ENCODE measurements at places on chromosomes 5 and 9. TPM values are rescaled to one million over a fixed set of nuclear protein-coding genes. Genes with fewer than 3 reads are reported as not detected.

The SLC45A2 gene
- 0.09 TPM for total RNA-seq

The ADAMTS2 gene
- 25.8 TPM for total RNA-seq

The CXCL14 gene
- total RNA-seq, result 0.18 TPM

The PCDHGA4 gene
- total RNA-seq, result 3.7 TPM

The SLCO4C1 gene
- 0.09 TPM for total RNA-seq

The DOK3 gene
- 1.3 TPM for total RNA-seq

The PCDHA8 gene
- 0.25 TPM for total RNA-seq

The SPATA31A3 gene
- not detected for total RNA-seq

The TCF7 gene
- total RNA-seq, result 1.1 TPM

The CLIC3 gene
- total RNA-seq, result 4.3 TPM

The ZBTB5 gene
- total RNA-seq, result 9.3 TPM

The PCDHA1 gene
- 0.09 TPM for total RNA-seq

The AK8 gene
- total RNA-seq, result not detected

The ZNF483 gene
- total RNA-seq, result 2.6 TPM

The SHC3 gene
- total RNA-seq, result 26.5 TPM

The ANKRD55 gene
- not detected for total RNA-seq

The FANCG gene
- 32.2 TPM for total RNA-seq

The SELENOP gene
- total RNA-seq, result 58.1 TPM

The ENHO gene
- total RNA-seq, result not detected

The PCDHB8 gene
- 0.27 TPM for total RNA-seq

The SLC25A48 gene
- total RNA-seq, result not detected

The GCNT4 gene
- 2.5 TPM for total RNA-seq

The DOCK2 gene
- 4.6 TPM for total RNA-seq

The GPX3 gene
- total RNA-seq, result 53.1 TPM

The FOXD4 gene
- 0.27 TPM for total RNA-seq

The RAB14 gene
- 24.0 TPM for total RNA-seq

The EQTN gene
- not detected for total RNA-seq

The IFNA2 gene
- total RNA-seq, result not detected

The MVB12B gene
- total RNA-seq, result 3.5 TPM

The DDX4 gene
- total RNA-seq, result not detected

The ZCCHC10 gene
- 7.8 TPM for total RNA-seq

The CRHBP gene
- not detected for total RNA-seq

The LPAR1 gene
- total RNA-seq, result 39.2 TPM

The MGAT4B gene
- total RNA-seq, result 106 TPM

The CYLC2 gene
- total RNA-seq, result not detected

The ADAMTS12 gene
- 13.0 TPM for total RNA-seq

The PRR7 gene
- total RNA-seq, result 8.8 TPM

The UBE2QL1 gene
- 0.25 TPM for total RNA-seq

The DAB2 gene
- total RNA-seq, result 217 TPM

The NUTM2F gene
- not detected for total RNA-seq

The NR6A1 gene
- 1.2 TPM for total RNA-seq

The ZFP37 gene
- 3.6 TPM for total RNA-seq

The ADAMTS13 gene
- total RNA-seq, result 2.1 TPM

The SDHA gene
- total RNA-seq, result 92.6 TPM

The KIAA0825 gene
- total RNA-seq, result 12.2 TPM

The BTNL9 gene
- total RNA-seq, result not detected

The SKIC3 gene
- total RNA-seq, result 163 TPM

The PCDHGC5 gene
- total RNA-seq, result 7.0 TPM

The SOWAHA gene
- not detected for total RNA-seq

The PCDHB7 gene
- total RNA-seq, result 0.63 TPM

The ADAMTS6 gene
- 64.9 TPM for total RNA-seq

The INSL6 gene
- not detected for total RNA-seq

The LCN10 gene
- total RNA-seq, result not detected

The GNA14 gene
- total RNA-seq, result 6.1 TPM

The C5 gene
- total RNA-seq, result 13.8 TPM

The PCDHB4 gene
- total RNA-seq, result 0.65 TPM

Measured in fibroblast of the aortic adventitia (primary cell).